ENCODE measurements at places on chromosomes 7 and 10. TPM values are rescaled to one million over a fixed set of nuclear protein-coding genes. Genes with fewer than 3 reads are reported as not detected.

The OR2A42 gene
- 0.19 TPM for total RNA-seq

The MCM10 gene
- 0.17 TPM for total RNA-seq

- DNase-seq = no peak
Measured at GRCh38 chr10:82150123-82150900, 275.3 kb downstream of the NRG3 start.

GRCh38 chr10:123663522-123663921 is 2.6 kb upstream of the GPR26 start:
- no peak for DNase-seq

- no peak for DNase-seq
Measured at GRCh38 chr7:5420067-5420880, 3.4 kb downstream of the TNRC18 start.

The SLC26A3 gene
- 13.1 TPM for total RNA-seq

DNA sequence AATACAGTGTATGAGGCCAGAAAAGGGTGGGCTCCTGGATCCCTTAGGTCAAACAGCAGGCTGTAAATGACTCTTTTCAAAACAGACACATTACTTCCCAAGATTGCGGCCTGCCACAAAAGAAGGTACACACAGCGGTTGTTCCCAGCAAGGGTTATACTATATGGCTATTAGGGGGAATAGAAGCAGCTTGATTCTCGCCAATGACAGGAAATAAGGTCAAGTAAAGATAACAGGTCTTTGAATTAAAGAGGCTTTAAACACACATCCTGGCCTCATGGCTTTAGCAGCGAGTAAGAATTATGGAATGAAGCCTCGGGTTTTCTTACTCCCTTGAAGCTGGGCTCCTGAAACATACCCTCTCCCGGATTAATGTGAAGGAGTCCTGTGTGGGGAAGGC is 58.3 kb downstream of the CYP26A1 start:
- no peak for DNase-seq

DNA sequence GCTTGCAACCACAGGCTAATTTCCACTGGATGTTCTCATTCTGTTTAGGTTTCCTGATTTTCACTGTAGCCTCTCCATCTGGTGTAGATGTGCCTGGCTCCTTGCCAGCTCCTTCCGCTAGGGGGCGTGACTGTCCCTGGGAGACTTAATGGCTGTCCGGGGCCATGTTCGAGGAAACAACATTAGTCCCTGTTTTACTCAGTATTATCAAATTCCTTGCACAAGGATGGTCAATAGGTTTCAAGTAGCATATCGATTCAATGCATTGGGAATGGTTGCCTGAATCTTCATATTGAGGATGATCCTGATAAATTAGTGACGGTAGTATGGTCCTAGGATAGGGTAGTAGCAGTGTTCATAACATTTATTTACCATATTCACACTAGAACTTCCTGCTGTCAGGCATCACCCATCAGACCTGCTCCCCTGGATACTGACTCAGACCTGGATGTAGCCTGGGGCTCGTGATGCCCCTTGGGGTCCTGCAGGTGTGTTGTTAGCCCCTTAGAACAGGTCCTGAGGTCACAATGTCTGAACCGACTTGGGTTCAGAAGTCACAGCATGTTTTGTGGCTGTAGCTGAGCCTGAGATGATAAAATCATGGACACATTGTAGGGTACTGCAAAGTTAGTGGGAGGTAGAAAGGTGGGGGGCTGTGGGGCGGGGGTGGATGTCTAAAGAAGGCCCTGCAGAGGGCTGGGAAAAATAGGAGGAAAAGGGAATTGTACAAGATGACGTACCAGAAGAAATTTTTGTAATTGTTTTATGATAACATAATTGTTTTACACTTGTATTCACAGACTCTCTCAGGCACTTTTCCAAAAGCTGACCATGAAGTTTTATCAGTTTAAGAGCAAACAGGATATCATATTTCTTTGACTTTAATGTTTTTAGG is 8.9 kb upstream of the EXOC6 start:
- DNase-seq = no peak

GRCh38 chr10:7362471-7362870 is 48.4 kb downstream of the SFMBT2 start:
- DNase-seq = no peak

DNA sequence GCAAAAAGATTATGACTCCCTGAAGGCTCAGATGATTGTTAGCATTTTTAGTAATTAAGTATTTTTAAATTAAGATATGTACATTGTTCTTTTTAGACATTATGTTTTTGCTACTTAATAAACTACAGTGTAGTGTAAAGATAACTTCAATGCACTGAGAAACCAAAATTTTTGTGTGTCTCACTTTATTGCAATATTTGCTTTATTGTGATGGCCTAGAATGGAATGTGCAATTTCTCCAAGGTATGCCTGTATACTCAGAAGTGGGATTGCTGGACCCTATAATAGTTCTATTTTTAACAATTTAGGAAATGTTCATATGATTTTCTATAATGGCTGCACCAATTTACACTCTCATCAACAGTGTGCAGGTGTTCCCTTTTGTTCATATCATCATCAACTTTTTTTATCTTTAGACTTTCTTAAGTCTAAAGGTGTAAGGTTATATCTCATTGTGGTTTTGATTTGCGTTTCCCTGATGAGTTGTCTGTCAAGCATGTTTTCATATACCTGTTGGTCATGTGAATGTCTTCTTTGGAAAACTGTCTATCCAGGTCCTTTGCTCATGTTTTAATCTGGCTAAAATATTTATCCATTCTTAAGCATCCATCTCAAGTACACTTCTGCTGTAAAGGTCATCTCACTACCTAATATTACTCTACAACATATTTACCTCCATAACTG is 1323.5 kb upstream of the LRRTM3 start:
- DNase-seq = no peak

The ASB15 gene
- total RNA-seq = not detected

The GDF2 gene
- total RNA-seq = not detected

DNA sequence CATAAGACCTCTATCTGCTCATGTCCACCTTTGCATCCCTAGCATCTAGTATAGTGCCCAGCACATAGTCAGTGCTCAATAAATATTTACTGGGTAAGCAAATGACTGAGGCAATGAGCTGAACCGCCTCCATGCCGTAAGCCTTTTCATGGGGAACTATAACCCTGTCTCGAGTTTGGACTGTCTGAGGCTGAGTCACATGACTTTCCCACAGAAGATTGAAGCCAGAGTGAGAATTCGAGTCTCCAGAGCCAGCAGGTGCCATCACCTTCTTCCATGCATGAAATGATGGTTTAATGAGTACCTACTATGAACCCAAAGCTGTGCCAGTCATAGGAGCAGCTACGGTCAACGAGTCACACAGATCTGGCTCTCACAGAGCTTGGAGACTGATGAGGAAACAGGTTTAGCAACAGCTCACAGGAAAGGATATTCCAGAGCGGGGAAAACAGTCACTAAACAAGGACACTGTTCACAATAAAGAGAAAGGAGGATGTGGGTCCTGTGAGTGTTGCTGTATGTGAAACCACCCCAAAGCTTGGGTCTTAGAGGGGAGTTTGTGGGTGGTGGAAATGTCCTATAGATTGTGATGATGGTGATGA is 75.2 kb downstream of the TEX36 start:
- DNase-seq = no peak

The LIPK gene
- total RNA-seq = not detected

The PLAU gene
- 4.2 TPM for total RNA-seq

The PRSS2 gene
- not detected for total RNA-seq

DNA sequence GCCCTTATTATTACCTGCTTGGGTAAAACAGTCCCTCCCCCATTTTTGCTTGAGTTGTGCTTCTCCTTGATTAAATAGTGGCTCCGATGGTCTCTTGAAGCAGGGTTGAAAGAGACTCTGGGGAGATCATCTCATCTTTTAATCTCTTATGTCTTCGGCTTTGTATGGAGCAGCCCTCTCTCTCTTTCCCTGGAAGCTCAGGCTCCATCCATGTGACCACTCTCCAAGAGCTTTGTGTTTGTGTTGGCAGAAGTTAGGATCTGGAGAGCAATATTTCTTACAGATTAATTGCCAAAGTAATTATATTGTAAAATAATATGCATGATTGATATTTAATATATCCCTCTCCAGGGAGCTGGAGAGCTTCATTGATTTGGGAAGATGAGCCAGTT is 76.9 kb downstream of the LRRC4 start:
- DNase-seq = no peak

DNA sequence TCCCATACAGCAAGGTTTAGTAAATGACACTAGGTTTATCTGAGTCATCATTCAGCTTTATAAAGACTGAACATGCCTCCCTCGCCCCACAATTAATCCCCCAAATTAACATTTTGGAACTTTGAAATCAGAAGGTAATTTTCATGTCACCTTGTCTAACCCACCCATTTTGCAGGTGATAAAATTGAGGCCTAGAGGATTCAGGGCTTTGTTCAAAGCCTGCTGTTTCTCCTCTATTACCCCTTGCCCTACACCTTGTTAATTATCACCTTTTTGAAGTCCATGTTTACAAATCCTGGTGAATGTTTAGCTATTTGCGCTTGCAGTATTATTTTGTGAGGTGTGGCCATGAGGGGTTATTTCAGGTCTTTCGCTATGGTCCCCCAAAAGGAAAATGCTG is 120.5 kb downstream of the RTKN2 start:
- no peak for DNase-seq

DNA sequence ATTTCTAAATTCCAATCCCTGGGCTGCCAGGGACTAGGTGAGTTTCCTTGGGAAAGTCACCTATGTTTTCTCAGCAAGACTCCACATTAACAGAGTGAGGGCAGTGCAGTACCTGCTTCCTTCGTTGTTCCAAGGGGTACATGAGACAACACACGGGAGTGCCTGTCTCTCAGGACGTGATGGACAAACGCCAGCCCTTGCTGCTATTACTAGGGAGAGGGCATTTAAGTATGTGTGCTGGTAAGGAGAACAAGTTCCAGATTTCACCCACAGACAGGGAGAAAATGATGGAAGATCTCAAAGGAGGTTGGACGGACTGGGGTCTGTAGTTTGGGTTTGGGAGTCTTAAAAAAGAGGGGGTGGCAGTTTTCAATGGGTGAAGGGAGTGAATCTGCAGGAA is 195.7 kb downstream of the HERPUD2 start:
- peak; percentile 87 for DNase-seq

The STEAP4 gene
- 21.6 TPM for total RNA-seq

DNA sequence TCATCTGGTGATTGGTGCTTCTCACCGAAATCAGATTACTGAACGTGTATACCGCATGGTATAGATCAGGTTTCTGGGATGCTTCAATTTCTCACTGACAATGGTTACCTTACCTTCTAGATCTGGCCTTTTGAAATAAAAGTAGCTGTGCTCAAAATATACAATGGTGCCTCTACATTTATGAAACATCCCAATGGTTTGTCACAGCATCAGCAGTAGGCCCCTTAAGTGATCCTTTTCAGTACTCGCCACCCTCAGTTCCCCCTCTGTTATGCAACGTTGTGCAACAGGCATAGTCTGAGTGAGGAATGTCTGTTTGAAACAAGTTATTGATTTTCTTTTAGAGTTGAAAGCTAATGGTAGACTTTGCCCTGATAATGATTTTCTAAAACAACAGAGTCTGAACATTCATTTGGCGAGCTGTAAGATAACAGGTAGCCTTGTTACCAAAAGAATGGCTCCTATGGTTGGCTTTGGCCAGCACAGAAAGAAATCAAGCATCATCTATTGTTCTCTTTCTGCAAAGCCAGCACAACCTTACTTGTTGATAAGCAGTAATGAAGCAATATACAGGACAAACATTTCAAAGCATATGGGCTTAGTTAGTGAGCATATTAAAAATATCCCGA is 693.9 kb downstream of the PARD3 start:
- peak; percentile 53 for DNase-seq

The CYP2C19 gene
- not detected for total RNA-seq

DNA sequence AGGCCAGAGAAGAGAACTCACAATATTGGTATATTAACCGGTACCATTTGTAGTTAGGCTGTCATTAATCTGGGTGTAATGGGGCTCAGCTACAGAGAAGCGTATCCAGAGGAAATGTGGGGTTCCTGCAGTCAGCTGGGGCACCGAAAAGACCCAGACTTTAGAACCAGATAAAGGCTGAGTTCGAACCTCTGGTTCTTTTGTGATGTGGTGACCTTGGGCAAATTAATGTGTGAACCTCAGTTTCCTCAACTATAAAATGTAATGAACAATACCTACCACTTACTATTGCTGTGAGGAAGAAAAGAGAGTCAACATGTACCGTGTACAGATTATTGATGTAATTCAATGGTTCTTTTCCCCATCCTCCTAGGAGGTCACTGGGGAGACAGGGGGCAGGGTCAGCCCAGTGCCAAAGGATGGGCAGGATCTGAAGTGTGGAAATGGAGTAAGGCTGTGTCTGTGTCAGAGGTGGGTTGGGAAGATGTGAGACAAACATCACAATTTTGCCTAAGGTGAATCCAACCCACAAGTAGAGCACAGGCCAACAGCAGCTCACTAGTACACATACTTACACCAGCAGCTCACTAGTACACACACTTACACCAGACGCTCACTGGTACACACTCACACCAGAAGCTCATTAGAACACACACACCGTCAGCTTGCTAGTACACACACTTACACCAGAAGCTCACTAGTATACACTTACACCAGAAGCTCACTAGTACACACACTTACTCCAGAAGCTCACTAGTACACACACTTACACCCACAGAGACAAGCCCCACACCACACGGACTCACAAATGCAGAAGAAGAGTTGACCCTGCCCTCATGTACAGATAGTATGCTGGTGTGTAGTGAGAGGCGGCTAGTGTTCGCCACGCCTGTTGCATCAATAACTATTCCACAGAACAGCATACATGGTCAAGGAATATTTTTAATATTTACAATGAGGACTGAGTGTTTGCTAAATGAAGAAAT is 28.0 kb downstream of the PRSS2 start:
- DNase-seq = peak; percentile 83

DNA sequence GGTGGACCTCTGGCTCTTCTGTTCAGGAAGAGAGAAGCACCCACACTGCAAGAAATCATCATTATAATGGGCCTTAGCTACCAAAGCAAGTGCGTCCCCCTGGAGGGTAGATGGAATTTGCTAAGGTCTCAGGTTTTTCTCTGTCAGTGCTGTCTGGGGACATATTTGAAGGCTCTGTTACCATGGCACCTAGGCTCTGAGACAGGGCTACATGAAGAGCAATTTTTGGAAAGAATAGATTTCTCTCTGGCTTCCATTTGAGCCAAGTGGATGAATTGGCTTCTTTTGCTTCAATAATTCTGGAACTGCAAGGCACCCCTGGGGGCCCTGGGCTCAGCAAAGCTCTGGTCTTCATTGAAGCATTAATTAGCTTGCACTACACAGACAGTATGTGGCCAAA is 349.1 kb upstream of the GALNT17 start:
- DNase-seq = no peak

The FAM107B gene
- total RNA-seq = 10.5 TPM

DNA sequence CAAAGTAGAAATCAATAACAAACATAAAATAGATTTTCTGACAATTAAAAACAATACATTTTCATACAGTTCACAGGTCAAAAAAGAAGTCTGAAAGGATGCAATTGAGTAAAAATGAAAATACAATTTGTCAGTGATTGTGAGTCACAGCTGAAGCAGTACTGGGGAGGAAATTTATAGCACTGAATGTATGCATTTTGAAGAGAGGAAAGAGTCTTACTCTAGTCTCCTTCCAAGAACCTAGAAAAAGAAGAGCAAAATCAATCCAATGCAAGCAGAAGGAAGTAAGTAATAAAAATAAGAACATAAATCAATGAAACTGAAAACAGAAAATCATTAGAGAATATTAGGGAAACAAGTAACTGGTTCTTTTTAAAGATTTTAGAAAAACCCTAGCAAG is 507.2 kb upstream of the IGFBP3 start:
- no peak for DNase-seq

The TMEM130 gene
- 0.83 TPM for total RNA-seq

GRCh38 chr10:120755771-120756170 is 95.4 kb upstream of the WDR11 start:
- DNase-seq = no peak

Data from esophagus muscularis mucosa (tissue), 4 donors.